ENCODE measurements at places on chromosomes 12 and 14.

- DNase-seq = no peak
These were observed 210.6 kb downstream of the PHLDA1 start for GRCh38 chr12:75820848-75821578.

- DNase-seq = no peak
These were observed 320.2 kb upstream of the SFSWAP start for GRCh38 chr12:131390412-131391334.

GRCh38 chr14:87869619-87870583, 123.1 kb downstream of the GALC start:
- no peak for DNase-seq

DNA sequence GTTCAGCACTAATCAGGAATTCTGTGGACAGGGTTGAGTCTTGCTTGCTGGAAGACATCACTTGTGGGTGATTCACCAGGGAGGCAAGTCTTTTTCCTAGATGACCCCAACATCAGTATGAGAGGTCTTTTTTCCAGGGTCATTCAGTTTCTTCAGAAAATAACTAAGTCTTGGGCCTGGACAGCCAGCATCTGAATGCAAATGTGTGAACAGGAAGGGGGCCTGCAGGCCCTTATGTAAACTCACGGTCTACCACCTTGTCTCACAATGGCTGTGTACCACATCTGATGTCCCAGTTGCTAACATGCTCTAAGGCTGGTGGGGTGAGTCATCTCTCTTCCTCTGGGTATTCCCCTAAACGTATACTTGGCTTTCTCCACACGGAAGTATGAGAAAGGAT, 79.2 kb downstream of the HECTD4 start:
- no peak for DNase-seq

DNA sequence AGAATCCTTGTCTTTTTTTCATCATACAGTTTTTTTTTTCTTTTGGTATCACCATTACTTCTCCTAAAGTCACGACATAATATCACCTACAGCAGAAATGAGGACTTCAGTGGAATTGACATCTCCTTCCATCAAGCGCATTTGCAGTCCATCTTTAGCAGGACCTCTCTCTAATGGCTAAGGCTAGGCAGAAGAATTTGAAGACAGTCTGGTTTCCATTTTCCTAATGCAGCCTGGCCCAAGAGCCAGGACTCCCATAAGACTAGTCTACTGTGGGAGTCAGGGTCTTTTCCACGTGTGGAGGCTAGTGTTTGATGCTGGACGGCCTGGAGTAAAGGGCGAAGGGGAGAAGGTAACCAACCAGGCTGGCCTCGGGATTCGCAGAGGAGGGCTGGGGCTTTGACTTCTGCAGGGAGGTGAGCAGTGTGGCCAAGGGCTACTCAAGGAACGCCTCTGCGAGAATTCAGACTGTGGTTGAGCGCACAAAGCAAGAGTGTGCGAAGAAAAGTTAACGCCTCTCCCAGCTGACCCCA, 769 bp upstream of the ZNF740 start:
- DNase-seq = no peak

DNA sequence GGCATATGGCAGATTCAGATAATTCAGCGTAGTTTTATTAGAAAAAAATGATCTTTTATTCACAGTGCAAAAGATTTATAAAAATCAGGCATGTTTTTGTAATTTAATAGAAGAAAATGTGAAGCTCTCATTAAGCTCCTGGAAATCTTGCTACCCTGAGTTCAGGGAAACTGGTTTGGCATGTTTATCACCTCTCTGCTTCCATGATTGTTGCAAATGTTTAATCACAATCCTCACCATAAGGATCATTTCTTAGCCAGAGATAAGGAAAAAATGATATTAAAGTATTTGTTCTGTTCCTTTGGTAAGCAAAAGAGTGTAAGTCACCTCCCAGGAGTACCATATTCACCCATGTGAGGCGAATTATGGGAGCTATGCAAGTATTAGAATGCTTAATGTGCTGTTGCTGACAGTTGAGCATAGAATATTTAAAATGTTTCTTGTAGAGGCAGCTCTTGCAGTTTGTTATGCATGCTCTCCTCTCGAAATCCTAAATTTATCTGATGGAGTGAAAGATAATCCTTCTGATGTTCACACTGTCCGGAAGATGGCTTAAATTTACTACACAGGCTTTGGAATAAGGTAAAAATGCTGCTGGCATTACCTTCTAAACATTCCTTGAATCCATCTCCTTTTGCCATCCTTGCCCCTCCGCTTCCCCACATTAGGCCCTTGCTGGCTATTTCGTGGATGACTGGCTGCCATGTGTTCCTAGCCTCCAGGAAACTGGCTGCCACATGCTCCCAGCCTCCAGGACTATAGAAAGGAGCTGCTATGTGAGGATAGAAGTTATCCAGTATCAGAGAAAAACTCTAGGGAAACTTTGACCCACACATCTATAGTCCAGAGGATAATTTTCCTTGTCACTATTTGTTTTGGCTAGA, 115.8 kb upstream of the CCDC198 start:
- no peak for DNase-seq

GRCh38 chr12:113222730-113223531, 1.7 kb downstream of the TPCN1 start:
- DNase-seq = no peak
